ENCODE measurements at places on chromosomes 3 and 15. TPM values are rescaled to one million over a fixed set of nuclear protein-coding genes. Genes with fewer than 3 reads are reported as not detected.

DNA sequence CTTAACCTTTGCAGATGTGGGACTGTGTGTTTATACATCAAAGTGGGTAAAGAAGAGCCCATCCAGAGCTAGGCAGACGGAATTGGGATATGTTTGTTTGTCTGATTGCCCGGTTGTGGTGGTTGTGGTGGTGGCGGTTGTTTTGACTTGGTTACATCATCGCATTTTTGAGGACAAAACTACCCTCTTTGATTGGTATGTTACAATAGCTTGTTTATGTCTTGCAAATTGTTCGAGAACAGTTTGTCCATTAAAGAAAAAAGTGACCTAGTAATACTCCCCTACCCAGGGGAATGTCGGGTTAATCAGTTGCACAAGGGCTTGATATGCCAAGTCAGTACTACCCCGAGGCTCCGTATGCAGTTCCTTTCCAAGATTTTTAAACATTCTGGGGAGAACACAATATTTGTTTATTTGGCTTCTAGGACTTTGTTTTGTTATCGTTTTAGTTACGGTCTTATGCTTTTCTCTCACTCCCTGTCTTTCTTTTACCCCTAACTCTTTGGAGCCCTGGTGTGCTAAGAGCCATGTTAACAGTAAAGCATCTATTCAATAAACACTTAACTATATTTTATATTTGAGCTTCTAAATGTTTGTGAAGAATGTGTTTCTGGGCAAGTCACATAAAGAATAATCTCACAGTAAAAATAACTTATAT lies 315.4 kb downstream of the LPP start:
- no peak for DNase-seq

The CACNA1D gene
- 27.9 TPM for total RNA-seq

The LRRC34 gene
- total RNA-seq = 21.1 TPM

The BCL2A1 gene
- 0.82 TPM for total RNA-seq

DNA sequence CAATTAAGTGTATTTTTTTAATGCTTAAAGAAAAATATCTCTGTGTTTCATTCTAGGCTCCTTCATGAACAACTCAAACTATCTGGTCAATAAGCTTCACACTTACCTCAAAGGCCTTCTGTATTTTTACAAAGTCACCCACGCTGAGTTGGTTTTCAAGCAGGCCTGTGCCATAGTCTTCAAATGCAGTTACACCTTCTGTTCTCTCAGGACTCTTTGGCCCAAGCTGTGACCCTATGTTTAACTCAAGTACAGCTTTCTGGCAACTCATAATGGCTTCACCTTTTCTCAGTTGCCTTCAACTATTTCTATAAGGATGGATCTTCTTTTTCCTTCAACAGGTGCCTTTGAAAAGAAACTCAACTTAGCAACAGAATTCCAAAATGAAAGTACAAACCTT lies 587 bp downstream of the WDR49 start:
- no peak for DNase-seq

DNA sequence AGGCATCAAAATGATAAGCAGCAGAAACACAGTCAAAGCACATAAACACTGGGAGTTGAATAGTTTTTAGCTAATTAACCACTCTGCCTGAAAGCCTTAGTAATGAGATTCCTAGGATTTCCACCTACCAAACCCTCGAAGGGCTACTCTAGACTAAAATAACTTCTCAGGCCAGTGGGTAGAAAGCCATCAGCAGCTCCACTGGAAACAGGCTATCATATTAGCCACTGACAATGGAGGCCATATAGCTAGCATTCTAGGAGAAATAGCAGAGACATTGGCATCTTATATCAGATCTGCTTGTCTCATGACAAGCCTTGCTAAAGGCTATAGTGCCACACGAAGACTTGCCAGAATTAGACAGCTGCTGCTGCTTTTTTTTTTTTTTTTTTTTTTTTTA lies 4.5 kb upstream of the CAPN3 start:
- DNase-seq = no peak

- no peak for DNase-seq
Observed at GRCh38 chr15:85821545-85821944, 26.8 kb upstream of the KLHL25 start.

The SENP5 gene
- 57.0 TPM for total RNA-seq

GRCh38 chr3:134617608-134618477 lies 33.0 kb downstream of the KY start:
- no peak for DNase-seq

DNA sequence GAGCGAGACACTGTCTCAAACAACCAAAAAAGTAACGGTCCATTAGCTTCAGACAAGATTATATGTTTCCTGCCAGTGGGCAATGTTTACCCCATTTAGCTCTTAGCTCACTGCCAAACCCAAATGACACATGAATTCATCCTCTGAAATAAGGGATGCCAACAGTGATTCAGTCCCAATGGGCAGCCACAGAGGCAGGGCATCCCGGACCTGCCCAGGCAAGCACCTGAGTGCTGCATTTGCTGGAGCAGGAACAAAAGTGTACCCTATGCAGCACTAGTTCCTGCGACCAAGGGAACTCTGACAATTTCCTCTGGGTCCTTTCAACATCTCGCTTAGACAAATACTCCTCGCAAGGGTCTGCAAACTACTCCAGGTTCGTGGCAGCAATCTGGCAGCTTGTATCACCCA lies 8.0 kb downstream of the IP6K2 start:
- DNase-seq = no peak

The APPL1 gene
- 83.1 TPM for total RNA-seq

DNA sequence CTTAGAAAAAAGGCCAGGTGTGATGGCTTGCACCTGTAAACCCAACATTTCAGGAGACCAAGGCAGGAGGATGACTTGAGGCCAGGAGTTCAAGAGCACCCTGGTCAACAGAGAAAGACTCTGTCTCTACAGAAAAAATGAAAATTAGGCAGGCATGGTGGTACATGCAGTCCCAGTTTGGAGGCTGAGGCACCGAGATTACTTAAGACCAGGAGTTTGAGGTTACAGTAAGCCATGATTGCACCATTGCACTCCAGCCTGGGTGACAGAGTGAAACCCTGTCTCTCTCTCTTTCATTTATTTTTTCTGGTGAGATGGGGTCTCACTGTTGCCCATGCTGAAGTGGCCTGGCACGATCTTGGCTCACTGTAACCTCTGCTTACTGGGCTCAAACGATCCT lies 24.7 kb downstream of the IP6K1 start:
- DNase-seq = no peak

- DNase-seq = no peak
Observed at GRCh38 chr15:92502930-92503857, 109.5 kb downstream of the ST8SIA2 start.

The EFCC1 gene
- total RNA-seq = 1.6 TPM

- no peak for DNase-seq
Observed at GRCh38 chr3:71397046-71397445, 186.5 kb downstream of the FOXP1 start.

DNA sequence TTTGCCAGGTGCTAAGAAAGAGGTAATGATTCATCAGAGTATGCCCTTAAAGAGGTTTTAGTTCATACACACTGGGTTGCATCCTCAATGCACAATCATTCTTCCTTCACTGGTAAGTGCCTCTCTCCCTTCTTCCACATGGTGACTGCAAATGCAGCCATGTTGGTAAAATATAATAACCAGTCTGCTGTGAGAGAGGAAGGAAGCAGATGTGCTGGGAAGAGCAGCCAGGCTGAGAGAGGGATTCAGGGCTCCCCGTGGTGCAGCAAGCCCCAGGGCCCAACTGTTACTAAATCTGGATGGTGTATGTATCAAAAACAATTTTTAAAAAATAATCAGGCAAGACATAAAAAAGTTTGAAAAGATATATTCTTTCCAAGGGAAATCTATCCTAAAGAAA lies 498.1 kb downstream of the MAGI1 start:
- DNase-seq = no peak
